Memory B cell (primary cell): ENCODE measurements at places on chromosomes 12 and 14.

GRCh38 chr12:109999983-110000505 lies 814 bp downstream of the ANKRD13A start:
- no peak for DNase-seq
- peak overlapping the region; percentile 99 for H3K27ac ChIP-seq
- H3K36me3 ChIP-seq: peaks cover 7% of the 10 kb centered on the region
- peak overlapping the region; percentile 100 for H3K4me3 ChIP-seq
- peaks cover 39% of the 10 kb centered on the region for H3K4me1 ChIP-seq

DNA sequence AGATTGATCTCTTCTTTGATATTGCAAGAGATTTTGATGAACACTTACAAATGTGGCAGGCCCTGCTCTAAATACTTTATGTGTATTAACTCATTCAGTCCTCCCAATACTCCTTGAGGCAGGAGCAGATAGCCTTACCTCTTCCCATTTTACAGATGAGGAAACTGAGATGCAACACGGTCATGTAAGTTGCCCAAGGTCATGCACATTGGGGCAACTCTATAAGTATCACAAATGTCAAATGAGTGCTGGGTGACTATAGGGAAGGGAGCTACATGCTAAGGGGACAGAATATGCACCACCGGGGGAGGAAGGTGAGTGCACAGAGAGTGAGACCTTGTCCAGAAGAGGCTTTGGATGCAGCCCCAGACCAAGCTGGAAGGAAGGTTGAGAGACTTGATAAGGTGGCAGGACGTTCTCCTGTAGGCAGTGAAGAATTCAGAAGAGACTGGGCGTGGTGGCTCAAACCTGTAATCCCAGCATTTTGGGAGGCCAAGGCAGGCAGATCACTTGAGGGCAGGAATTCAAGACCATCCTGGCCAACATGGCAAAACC lies 132.3 kb upstream of the PWP1 start:
- H3K27ac ChIP-seq: no peak overlapping the region
- H3K36me3 ChIP-seq: no peaks in the 10 kb centered on the region
- H3K27me3 ChIP-seq: peaks cover 5% of the 10 kb centered on the region

- H3K36me3 ChIP-seq: no peaks in the 10 kb centered on the region
- no peak for DNase-seq
Measured at GRCh38 chr12:2052826-2053678, at the start of gene CACNA1C. TSS of gene CACNA1C (plus strand) at chr12:2052987. CDS start at chr12:2053563, 576 bp downstream.

DNA sequence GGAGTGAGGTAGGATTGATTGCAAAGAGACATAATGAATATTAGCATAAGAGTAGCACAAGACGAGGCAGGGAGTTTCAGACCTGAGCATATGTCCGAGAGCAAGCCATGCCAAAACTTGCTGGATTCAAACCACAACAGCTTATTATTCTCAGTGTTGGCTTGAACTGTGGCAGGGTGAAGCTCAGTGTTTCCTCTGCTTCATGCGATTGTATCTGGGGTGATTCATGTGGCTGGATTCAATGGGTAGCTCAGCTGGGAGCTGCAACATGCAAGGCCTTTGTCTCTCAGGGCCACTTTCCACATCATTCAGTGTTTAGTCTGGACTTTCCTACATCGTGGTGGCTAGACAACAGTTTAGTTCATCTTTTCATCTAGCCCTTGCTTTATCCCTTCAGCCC lies 22.1 kb upstream of the E2F7 start:
- H3K4me1 ChIP-seq: peaks cover 9% of the 10 kb centered on the region
- H3K36me3 ChIP-seq: no peaks in the 10 kb centered on the region
- H3K27ac ChIP-seq: no peak overlapping the region
- DNase-seq: no peak
- no peak overlapping the region for H3K4me3 ChIP-seq
- peaks cover 2% of the 10 kb centered on the region for H3K27me3 ChIP-seq

DNA sequence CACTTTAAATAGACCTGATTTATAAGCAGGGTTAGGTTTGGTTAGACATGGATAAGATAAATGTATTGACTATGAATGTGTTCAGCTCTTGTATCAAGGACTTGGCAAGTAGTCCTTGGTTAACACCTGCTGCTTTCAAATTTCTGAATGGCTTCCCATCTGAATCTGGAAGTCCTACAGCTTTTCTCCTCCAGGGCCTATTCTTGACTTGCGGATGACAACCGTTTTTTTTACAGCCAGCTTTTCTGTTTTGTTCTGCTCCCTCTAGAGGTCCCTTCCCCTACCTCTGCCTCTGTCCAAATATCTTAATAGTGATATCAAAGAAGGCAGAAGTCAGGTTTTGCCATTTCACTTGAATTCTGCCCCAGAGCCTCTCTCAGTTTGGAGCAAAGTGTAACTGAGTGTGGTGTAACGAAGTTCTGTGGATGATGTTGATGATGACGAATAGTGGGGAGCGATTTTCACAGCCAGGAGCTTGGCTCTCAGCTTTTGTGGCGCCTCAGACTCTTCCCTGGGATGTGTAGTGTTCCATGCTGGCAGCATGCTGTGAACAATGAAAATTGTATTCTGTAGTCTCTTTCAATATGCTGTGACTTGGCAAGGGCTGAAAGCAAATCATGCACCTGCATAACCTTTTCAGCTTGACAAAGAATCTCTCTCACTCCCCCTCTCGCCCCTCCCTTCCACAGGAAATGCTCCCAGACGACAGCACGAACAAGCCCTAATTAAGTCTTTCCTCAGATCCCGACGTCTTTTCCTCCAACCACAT lies 5.0 kb upstream of the SLC4A8 start:
- no peak overlapping the region for H3K27ac ChIP-seq
- H3K4me3 ChIP-seq: no peak overlapping the region
- H3K27me3 ChIP-seq: peaks cover 2% of the 10 kb centered on the region

DNA sequence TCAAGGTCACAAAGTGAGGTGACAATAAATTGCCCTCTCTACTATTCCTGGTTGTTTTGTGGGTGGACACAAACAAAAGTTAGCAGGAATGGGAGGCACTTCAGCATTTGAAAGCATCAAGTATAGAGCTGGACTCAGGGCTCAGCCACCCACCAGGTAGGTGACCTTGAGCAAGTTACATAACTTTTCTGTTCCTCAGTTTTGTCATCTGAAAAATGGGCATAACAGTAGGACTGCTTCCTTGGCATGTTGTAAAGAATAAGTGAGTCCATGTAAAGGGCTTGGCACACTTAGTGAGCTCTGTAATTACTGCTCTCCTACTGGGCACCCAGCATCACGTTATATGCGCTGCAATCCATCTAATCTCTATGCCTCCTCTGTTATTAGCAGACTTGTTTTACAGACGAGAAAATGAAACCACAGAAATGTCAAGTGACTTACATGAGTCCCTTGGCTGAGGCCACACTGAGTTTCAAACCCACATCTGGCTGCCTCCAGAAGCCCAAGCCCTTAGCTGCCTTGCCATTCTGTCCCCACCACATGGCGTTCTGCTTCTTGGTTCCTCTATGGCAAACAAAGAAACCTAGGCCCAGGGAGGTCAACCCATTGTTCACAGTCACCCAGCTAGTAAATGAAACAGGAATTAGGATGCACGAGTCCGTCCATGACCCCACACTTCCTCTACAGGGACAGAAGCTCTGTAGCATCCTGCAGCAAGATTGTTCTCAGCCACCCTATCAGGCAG lies 63.2 kb upstream of the SLC24A4 start:
- H3K27me3 ChIP-seq: peaks cover 5% of the 10 kb centered on the region
- peak overlapping the region; percentile 70 for H3K27ac ChIP-seq

DNA sequence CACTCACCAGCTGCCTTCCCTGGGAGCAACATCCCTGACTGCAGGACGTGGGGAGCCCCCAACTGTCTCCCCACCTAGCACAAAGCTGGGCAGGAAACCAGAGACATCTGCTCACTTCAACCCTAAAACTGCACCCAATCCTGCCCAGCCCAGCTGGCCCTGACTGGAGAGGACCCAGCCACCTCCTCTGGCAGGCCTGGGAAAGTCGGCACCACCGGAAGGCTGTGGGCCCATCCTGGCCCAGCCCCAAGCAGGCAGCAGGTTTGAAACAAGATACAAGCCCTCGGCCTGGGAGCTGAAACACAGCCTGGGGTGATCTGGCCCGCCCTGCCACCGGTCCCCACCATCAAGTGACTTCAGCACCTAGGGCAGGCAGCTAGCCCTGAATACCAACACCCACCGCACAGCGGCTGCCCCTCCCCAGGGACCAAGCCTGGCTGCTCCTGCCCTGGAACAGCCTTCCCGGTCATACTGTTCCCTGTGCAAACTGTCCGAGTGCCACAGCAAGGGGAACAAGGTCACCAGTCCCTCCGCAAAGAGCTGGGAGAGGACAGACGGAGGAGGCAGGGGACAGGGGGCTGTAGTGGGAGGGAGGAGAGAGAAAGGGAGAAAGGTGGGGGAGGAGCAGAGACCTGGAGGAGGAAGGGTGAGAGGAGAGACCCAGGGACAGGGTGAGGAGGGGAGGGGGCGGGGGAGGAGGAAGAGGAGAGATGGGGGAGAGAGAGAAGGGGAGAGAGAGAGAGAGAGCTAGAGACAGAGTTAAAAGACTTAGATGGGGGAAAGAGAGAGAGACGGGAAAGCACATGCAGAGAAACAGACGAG lies 115.7 kb downstream of the RFLNA start:
- no peaks in the 10 kb centered on the region for H3K27me3 ChIP-seq
- no peak for DNase-seq
- no peak overlapping the region for H3K4me3 ChIP-seq
- no peak overlapping the region for H3K27ac ChIP-seq
- H3K4me1 ChIP-seq: no peaks in the 10 kb centered on the region
